ENCODE measurements at places on chromosomes 7 and 10.

- no peak for DNase-seq
Measured at GRCh38 chr10:55509168-55509567, 708.1 kb upstream of the PCDH15 start.

- no peak for DNase-seq
Measured at GRCh38 chr7:106023369-106024322, 60.6 kb downstream of the CDHR3 start.

- no peak for DNase-seq
Measured at GRCh38 chr7:155285833-155286232, 11.8 kb upstream of the INSIG1 start.

DNA sequence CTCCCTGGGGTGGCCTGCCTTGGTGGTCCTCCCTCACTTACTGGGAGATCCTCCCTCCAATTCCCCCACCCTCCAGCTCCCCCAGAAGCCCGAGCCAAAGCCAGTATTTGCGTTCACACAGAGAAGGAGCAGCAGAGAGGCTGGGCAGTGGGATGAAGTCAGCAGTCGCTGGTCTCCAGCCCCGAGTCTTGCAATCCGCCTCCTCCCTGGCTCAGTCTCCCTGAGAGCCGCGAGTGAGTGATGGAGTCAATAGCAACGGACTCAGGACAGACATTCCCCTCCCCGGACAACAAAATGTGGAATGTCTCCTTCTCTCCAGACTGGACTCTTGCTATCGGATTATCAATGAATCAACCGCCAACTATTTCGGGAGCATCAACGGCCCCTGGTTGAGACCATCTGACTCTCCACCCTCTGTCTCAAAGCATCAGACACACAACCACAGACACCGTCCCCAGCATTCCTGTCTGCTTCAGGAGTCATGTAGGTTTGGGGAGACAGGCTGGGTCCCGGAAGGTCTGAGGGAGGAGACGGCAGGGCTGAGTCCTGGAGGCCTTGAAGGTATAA lies 178.4 kb downstream of the SH3PXD2A start:
- DNase-seq, result peak; percentile 97

DNA sequence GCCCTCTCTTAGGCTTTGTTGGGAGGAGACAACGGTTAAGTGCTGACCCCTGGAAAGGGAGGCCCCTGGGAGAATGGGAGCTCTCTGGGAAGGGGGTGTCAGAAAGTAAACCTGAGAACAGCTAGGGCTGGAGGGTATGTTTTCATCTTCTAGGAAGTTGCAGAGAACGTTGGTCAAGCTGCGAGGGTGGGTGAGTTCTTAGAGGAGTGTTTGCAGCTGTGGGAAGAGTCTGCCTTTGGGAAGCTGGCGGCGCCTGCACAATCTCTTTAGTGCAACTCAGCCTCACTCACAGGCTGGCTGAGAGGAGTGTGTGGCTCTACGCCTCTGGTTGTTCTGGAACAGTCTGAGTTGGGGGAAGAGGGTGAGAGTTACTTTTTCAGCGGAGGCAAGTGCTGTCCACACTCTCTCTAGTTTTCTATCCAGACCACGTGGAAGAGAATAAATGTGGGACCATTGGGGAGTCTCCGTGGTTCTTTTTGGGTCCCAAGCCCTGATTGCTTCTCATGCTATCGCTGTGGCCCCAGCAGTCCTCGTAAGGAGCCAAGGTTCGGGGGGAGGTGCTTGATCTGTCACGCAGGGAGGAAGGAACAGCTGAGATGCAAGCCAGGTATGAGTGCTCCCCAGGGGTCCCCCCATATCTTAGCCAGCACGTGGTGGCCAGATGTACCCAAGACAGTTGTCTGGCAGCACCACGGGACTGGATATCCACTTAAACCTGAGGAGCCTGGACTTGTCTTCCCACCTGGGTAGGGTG lies 237.2 kb downstream of the BUB3 start:
- DNase-seq, result no peak

- peak; percentile 44 for DNase-seq
Measured at GRCh38 chr10:124092250-124092859, 1.0 kb downstream of the CHST15 start.

- DNase-seq, result no peak
Measured at GRCh38 chr10:42615419-42615818, 23.0 kb downstream of the ZNF33B start.

- no peak for DNase-seq
Measured at GRCh38 chr10:109114579-109114978, 808.7 kb downstream of the XPNPEP1 start.

DNA sequence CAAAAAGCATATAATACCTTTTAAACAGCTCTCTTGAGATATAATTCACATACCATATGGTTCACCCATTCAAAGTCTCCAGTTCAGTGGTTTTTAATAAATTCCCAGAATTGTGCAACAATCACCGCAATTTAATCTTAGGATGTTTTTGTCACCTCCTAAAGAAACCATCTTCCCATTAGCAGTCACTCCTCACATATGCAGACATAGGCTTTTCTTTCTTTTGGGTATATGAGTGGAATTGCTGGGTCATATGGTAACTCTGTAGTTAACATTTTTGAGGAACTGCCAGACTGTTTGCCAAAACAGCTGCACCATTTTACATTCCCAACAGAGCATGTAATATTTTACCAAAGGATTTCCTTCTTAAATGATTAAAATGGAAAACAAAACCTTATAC lies 57.0 kb downstream of the CC2D2B start:
- DNase-seq, result no peak

DNA sequence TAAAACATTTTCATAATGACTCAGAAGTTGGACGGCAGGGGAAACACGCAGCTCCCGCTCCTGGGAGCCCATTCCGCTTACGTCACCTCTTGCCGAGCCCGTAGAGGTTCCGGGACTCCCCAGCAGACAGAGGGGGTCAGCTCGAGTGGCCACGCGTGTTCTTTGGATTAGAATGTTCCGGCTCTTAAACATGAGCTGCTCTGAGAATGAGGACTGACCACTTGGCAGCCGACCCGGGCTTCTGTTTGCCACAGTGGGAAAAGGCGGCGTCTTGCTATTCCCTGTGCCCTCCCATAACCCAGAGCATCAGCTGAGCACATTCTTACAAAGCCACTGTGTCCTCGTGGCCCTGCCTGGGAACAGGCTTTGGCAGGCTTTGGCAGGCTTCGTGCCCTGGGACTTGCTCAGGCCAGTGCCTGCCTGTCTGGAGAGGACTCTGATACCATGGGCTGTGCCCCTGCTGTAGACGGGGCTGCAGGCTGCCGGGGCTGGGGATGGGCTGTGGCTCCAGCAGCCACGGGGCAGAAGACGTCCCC lies 40.1 kb downstream of the PFKP start:
- peak; percentile 59 for DNase-seq

- no peak for DNase-seq
Measured at GRCh38 chr7:78714356-78714755, 739.1 kb downstream of the MAGI2 start.

DNA sequence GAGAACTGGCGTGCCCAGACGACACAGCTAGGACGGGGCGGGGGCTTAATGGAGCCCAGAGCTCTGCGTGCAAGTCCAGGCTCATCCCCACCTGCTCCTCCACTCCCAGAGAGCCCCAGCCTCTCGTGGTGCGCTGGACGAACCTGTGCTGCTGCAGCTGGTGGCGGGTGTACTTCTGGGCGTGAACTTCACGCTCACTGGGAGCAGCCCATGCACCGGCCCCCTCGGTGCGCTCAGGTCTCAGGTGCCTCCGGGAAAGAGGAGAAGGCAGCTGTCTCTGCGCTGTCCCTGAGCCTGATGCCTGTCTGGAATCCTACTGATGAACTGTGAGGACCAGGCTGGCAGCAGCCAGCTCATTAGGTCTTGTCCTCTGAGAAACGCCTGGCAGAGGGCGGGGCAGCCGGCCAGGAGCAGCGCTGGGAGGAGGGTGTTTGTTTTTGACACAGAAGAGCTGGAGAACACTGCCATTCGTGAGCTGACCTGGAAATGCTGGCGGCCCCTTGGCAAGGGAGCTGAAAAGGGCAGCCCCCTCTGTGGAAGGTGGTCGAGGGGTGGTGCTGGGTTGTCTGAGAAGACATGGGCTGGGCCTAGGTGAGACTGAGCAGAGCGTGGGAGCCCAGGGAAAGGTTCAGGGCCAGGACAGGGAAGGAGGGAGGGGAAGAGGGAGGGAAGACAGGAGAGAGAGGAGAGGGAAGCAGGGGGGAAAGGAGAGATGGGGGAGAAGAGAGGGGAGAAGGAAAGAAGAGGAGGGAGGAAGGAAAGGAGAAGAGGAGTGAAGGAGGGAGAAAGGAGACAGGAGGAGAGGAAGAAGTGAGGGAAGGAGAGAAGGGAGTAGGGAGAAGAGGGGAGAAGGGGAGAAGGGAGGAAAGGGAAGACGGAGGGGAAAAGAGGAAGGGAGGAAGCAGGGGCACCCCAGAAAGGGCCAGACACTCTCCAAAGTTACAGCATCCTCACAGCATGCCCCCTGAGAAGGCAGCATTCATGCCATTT lies 53.5 kb upstream of the TNS3 start:
- no peak for DNase-seq

DNA sequence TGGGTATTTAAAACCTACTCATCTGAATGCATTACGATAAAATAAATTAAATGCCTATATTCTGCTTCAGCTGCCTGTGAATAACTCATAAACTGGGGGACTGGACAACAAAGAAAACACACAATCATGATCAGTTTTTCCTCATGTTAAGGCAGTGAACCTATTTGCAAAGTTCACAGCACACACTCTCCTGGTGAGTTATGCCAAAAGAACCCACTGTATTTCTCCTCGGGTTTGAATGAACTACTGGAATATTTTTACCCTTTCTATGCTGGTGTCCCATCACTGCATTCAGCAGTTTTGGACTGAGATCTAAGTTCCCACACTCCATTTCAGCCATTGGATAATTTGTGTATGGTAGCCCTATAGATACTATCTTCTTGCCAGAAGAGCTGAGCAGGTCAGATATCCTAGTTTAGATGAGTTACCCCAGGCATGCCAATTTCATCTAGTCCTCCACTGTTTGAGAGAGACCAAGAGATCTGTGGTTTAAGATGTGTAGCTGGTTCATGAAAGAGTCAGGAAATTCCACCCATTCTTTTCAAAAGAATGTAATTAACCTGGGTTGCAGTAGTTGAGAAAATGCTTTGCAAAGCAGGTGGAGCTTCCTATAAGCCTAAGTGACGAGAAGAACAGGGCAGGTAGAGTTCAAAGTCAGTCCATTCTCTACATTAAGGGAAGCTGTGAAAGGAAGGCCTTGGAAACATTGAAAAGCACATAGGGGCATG lies 101.7 kb downstream of the PLXDC2 start:
- DNase-seq, result peak; percentile 11

- peak; percentile 5 for DNase-seq
Measured at GRCh38 chr7:35802649-35803048, 1.8 kb downstream of the SEPTIN7 start.

DNA sequence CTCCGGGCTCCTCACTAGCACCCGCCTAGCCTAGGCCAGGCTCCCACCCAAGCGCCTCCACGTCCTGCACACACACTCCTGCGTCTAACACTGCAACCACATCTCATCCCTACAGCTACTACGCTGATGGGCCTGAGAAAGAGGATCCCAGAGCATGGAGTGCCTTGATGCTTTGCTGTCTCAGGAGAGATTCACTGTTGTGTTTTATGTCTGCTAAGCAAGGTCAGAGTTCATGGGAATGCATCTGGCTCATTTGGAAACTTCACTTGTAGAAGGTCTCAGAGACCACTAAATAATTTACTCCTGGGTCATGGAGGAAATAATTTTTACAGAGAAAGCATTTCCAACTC lies 88.7 kb downstream of the SLIT1 start:
- DNase-seq, result no peak

- DNase-seq, result peak; percentile 40
Measured at GRCh38 chr7:522071-522950, 2.7 kb upstream of the PDGFA start.

GRCh38 chr7:37039131-37039749 lies 314.9 kb upstream of the AOAH start:
- DNase-seq, result no peak

GRCh38 chr7:139681463-139681755 lies 96.4 kb downstream of the HIPK2 start:
- DNase-seq, result no peak

DNA sequence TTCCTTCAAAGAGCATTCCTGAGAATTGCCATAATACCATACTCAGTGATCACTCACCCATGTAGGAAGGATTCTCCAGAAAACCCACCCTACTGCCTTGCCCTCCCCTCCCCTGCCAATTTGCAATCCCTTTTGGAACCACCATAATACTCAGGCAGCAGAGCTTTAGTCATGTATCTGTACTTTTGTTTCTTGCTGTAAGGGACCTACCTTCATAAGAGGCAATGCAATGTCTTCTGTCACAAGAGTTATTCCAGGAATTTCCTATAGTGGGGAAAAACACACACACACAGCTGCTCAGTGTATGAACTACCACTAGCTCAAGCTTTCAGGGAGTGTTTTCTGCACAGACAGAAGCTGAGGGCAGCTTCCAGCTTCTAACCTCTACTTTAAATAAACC lies 67.0 kb downstream of the GSAP start:
- DNase-seq, result peak; percentile 17

- no peak for DNase-seq
Measured at GRCh38 chr7:158975526-158976467, 119.4 kb downstream of the DYNC2I1 start.

- no peak for DNase-seq
Measured at GRCh38 chr10:11851910-11852309, 28.8 kb downstream of the PROSER2 start.

DNA sequence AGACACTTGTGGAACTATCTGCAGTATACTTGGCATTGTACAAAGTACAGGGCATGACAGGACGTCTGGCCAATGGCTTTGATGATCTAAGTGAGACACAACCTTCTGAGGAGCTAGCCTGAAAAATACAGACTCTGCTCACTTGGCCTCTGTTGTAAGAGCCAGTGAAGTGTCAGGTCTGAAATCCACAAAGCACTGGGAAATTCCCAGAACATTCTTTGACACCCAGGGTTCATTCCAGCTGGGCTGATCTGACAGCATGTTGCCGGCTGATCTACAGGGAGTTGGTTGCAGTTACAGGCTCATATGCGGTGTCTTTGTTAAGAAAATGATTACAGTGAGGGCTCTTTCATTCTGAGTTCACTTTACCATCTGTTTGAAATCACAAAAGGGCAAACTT lies 354.6 kb downstream of the PHF14 start:
- peak; percentile 34 for DNase-seq

GRCh38 chr7:36969376-36969775 lies 245.1 kb upstream of the AOAH start:
- DNase-seq, result no peak

DNA sequence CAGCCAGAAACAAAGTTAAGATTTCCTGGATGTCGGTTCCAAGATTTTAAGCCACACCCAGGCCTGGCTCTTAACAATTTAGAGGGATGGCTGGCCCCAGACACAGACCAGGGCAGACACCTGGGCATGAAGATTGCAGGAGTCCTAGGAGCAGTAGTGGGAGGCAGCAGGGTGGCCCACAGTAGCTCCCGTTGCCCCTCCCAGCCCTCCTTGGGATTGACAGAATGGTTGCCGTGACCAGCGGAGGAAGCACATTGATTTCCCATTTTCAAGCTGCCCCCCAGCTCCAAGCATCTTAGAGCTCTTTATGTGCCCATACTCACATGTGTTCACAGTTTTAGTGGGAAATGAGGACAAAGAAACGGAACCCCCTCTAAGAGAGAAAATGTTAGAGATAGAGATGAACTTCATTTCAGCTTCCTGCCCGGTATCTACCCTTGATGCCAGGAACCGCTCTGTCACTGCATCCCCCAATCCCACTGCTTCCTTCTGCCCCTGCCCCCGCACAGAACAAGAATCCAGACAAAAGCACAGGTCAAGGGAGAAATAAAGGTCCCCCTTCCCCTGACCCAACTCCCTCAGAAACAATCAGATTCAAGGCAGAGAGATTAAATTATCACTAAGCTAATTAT lies 101.1 kb downstream of the PLXNA4 start:
- no peak for DNase-seq
